ENCODE measurements at places on chromosomes 3 and 15.

GRCh38 chr3:51057121-51057520, 328.0 kb upstream of the MANF start:
- DNase-seq = no peak

GRCh38 chr15:62850791-62851291, 191.7 kb upstream of the TPM1 start:
- DNase-seq = no peak

- DNase-seq = no peak
These were observed 16.4 kb downstream of the LDHAL6B start for GRCh38 chr15:59222906-59223550.

GRCh38 chr3:180974286-180974685, 15.2 kb downstream of the DNAJC19 start:
- DNase-seq = no peak

- no peak for DNase-seq
These were observed 530.4 kb downstream of the NAALADL2 start for GRCh38 chr3:175389560-175389959.

GRCh38 chr15:23565395-23566070, at the start of gene MKRN3:
MKRN3 (plus strand) TSS chr15:23565674; CDS start chr15:23565783, 109 bp downstream.
- no peak for DNase-seq

GRCh38 chr3:126056088-126056487, 27.8 kb downstream of the SLC41A3 start:
- no peak for DNase-seq

DNA sequence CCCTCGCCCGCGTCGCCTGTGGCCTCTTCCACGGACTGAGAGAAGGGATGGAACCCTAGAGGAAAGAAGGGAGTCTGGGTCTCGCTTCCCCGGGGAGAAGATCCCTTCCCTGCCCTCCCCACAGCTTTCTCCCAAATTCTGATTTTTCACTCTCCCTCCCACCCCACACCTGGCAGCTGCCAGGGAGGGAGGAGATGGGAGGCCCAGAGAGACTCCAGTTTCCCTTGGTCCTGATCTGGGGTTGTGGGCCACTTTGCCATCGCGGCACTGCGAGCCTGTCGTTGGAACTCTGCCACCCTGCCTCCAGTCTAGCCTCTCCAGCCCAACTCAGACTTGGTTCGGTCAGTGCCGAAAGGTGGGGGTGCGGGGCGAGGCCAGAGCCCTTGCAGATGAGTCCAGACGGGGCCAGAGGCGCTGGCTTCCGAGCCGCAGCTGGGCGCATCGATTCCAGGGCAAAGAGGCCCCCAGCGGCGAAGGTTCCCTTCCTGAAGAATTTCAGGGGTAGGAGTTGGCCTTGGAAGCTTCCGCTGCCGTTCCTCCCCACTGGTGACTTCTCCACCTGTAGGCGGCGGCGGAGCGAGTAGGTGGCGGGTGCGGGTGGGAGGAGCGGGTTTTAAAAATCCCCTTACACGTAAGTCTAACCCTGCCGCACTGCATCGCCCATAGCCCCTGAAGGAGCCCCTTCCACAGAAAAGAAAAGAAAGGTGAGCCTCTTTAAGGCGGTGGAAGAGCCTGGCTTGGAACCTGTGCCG, 5.2 kb downstream of the WNT5A start:
- DNase-seq = no peak

GRCh38 chr3:184561913-184562877, 610 bp downstream of the EPHB3 start:
- peak; percentile 49 for DNase-seq

DNA sequence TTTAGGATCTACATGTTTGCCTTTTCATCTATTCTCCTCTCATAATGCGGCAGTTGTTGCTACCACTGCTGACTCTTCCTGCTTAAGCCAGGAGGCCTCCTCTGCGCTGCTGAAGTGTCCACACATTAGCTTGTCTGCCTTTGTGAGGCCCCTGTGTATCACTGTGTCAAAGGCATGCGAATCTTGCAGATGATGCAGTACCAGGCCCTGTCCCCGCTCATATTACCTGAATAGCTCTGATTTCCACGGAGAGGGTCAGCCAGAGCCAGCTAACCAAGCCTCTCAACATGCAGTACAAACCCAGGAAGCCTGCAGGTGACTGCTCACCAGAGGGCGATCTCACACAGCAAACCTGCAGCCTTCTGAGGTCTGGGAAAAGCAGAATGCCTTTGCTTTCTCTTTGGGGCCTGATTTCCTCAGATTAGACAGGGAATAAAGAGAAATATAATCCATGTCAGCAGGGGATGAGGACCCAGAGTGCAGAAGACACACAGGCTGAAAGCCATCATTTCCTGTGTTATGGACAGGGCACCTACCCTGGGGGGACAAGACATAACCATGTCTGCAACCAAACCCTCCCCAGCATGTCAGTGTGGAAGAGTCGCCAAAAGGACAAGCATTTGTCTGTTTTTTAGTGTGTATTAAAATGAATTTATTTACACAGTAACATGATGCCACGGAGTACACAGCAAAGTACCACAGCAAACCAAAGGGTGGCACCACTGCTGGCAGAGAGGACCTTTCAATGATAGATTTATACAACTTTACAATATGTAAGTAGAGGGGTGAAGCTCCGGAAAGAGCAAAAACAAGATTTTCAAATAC, 36.8 kb upstream of the TSPAN3 start:
- DNase-seq = peak; percentile 36

DNA sequence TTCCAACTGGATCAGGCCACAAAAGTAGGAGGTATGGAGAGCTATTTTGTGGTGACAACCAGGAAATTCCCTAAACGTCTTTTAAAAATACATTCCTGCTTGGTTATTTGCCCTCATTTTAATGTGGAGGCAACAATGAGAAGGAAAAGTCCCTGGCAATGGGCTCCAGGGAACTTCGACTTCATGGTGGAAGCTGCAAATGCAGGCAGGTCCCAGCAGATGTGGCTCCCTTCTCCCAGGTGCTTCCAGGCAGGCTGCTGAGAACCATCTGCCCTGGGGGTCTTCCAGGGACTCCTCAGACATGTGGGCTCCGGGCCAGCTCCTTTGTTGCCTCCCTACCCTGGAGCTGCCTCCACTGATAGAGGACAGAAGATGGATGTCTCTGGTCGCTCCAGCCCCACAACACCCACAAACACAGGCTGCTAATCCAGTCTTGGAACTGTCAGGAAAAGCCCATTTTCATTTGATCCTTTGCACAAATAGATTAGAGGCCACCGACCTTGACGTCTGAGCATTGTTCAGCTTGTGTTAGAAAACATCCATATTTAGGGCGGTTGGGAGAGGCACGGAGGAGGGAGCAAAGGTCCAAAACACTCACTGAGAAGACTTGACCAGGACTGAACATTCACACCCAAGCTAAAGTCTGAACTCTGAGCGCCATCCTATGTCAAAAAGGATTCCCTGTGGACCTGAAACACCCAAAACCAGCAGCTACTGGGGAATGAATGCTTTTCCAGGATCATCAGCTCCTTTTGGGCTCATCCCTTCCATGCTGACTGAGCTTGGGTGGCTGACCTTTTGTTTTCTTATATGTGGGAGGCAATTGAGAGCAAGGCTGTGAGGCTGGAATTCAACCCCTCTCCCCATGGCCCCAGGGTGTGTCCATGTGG, 30.2 kb upstream of the SLCO2A1 start:
- DNase-seq = no peak

Data from NCI-H345 (cell line).